ENCODE measurements at places on chromosomes 6 and 20.

- DNase-seq, result no peak
Measured at GRCh38 chr6:131107151-131107550, 28.1 kb upstream of the AKAP7 start.

DNA sequence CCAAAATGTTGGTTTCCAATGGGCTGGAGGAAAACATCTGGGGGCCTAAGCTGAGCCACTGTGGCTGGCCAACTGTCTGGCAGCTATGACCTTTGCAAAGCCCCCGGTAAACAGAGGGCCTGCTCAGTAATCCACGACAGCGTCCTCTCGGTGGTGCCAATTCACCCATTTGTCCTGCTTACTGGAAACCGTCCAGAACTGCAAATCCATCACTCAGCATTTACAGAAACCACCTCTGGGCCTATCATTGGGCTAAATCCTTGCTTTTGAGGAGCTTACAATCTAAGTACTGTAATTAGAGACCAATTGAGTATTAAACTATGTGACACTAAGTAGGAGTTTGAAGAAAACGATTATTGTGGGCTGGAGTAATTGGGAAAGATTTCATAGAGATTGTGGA, 31.0 kb downstream of the ADAT2 start:
- DNase-seq, result no peak

GRCh38 chr20:36712775-36713174, 33.1 kb downstream of the NDRG3 start:
- no peak for DNase-seq

- DNase-seq, result no peak
Measured at GRCh38 chr6:109118337-109118736, 23.0 kb downstream of the CEP57L1 start.

DNA sequence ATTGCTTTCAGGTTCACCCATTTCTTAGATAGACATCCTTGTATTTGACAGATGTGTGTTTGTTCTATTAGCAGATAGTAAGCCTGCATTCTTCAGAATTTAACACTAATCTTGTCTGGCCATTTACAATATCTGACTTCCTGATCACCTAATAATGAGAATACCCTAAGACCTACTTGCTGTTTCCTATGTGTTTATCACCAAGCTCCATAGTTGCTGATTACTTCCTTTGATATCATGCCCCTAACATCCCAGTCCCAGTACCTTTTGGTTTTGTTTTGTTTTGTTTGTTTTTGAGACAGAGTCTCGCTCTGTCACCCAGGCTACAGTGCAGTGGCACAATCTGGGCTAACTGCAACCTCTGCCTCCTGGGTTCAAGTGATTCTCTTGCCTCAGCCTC, 143.6 kb upstream of the DST start:
- DNase-seq, result no peak

DNA sequence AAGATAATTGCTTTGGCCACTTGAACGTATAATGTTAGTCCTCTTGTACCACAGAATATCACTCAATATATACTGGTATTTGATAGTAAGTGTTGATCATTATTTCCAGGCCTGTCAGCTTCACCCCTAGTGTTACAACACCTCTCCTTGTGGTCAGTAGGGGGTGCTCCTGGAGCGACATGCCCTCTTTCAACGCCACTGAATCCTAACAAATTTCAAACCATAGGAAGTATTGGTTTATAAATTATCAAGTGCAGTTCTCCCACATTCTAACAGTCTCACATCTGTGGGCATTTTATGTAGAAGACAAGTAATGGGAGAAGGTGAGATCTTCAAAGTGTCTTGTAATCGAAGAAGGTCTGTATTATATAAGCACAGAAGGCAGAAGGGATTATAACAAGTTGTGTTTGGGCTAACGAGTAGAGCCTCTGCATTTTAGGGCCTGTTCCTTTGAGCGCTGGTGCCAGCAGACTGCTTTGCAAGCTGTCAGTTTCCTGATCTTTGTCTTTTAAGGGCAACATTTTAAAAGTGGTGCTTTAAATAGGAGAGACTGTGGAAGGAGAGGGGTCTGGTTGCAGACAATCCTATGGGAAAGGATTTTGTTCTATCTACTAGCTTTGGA, 57.1 kb upstream of the CEP162 start:
- DNase-seq, result no peak

DNA sequence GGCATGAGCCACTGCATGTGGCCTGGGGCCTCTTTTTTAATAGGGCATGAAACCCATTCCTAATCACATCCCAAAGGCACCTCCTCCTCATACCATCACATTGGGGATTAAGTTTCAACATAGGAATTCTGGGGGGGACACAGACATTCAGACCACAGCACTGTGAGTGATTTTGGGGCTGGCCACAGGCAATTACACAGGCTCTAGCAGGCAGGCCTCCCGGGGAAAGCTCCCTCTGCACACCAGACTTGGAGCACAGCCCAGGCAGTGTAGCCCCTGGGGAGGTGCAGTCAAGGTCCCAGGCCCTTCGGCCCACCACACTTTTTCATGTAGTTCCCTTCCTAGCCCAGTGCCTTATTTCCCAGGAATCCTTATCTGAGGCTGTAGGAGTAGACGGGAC, 5.5 kb downstream of the SFT2D1 start:
- no peak for DNase-seq

- DNase-seq, result no peak
Measured at GRCh38 chr6:13027207-13027606, 301.1 kb downstream of the TBC1D7 start.

DNA sequence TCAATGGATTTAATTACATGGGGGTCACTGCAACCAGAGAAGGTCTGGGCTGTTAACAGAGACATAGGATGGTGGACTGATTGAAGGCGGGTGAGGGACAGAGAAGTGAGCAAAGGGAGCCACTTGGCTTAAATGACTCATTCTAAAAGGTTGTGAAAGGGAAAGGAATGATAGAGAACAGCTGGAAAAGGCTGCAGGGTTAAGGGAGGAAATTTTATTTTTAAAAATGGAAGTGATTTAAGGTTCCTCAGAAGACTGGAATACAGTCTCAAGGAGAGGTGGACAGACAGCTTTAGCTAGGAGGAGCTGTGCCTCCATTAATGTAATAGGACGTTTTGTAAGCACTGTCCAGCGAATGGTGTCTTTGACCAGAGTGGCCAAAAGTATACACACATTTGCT, 46.7 kb downstream of the RGS17 start:
- DNase-seq, result no peak
